ENCODE measurements at places on chromosomes 7 and 10.

GRCh38 chr7:116259871-116260440 lies 49.6 kb downstream of the TES start:
- no peak for DNase-seq

DNA sequence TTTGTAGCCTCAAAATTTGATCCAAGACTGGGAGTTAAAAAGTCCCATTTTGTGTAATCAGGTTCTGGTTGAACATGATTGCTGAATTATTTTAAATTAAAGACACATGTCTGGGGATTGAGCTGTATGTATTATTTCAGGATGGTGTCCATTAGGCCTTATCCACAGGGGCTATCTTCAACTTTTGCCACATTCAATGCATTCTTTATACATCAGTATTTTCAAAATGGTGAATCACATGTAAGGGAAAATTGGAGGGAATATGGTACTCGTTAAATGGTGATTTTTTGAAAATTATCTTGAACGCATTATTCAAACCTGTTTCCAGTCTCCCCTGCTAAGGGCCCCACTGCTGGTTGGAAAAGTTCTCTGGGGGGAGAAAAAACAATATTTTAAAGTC lies 367.7 kb upstream of the NPVF start:
- DNase-seq, result no peak

DNA sequence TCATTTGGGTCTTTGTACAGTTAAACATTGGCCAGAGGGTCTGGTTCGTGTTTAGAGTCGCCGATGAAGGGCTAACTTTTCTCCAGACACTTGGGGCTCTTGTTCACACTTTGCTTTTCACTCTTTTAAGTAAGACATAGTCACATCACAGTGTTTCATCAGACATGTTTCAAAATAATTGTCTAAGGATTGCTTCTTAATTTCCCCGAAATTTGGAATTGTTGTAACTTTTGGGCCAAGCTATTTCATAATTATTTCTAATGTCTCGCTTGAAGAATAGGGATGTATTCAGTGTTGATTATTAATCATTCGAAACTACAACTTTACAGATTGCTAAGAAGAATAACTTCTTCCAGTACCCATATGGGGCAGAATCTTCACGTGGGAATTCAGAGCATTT lies 92.8 kb downstream of the TCF7L2 start:
- DNase-seq, result no peak

GRCh38 chr7:77529279-77529678 lies 7.8 kb upstream of the PTPN12 start:
- peak; percentile 27 for DNase-seq

GRCh38 chr10:102246261-102246660 lies 929 bp downstream of the GBF1 start:
- DNase-seq, result peak; percentile 36

DNA sequence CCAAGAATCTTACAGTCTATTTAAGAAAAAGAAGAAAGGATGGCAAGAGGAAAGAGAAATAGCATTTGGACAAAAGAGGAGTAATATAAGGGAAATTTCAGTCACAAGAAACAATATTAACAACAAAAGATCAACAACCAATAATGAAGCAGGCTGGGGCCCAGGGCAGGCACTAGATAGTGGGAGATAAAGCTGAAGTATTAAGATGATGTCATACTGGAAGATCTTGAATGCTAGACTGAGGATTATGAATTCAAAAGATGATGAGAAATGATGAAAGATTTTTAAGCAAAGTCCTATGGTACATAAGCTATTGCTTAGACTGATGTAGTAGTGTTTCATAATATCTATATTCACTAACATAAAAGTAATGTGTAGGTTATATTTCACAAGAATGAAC lies 51.8 kb upstream of the SPOCK2 start:
- DNase-seq, result no peak

- DNase-seq, result no peak
These were observed 36.2 kb downstream of the GNG11 start for GRCh38 chr7:93957767-93958166.

DNA sequence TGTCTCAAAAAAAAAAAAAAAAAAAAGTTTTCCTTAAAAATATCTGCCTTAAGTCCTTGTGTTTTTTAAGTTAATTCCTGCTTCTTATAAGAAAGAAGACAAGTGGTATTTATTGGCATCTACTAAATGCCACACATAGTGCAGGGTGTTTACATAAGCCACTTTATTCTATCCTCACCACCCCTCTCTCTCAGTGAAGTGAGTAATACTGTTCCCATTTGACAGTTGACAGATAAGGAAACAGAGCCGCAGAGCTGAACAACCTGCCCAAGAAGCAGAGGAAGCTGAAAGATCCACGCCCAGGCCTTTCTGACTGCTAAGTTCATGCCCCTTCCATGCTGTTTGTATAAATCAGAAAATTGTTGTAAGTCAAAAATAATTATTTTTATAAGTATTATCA lies 54.1 kb downstream of the ABLIM1 start:
- no peak for DNase-seq

- DNase-seq, result no peak
These were observed 19.9 kb downstream of the ANKRD22 start for GRCh38 chr10:88831709-88832108.

DNA sequence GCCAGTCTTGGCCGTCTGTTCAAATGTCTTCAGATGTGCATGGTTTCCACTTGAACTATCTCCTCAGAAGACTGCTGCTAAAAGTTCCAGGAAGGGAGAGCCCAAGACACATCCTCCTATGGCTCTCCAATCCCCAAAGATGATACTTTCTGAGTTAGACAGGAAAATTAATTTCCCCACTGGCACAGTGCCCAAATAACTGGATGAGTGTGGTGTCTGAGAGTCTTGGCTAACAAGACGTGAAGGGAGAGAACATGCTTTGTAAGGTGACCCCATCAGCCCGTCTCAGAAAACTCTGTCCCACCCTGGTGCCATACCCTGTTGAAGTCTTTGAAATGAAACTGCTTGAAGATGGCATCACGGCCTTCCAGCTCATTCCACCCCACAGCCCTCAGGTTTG lies 2.9 kb downstream of the PCBD1 start:
- DNase-seq, result no peak
